Chondrocyte (in vitro differentiated cells): ENCODE measurements at places on chromosomes 12 and 14. TPM values are rescaled to one million over a fixed set of nuclear protein-coding genes. Genes with fewer than 3 reads are reported as not detected.

Gene LYZ
- total RNA-seq = not detected in 3 replicates

Gene ANKRD33
- total RNA-seq = not detected in 3 replicates

DNA sequence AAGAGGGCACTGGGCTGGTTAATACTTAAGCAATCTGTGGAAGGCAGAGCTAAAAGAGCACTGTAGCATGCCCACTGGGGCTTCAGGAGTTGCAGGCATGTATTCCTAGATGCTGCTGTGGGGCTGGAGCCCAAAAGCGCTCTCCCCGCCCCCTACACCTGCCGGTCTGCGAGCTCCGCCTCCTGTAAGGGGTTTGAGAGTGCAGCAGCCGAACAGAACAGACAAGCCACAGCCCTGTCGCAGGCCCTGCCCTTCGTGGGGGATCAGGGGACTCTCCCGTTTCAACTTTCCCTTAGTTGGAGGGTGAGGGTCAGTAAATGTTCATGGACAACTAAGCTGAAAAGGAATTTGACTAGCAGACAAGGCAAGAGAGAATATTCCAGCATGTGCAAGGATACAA lies 17.6 kb downstream of the SLC38A6 start:
- H3K36me3 ChIP-seq = peaks cover 20% of the 10 kb centered on the region
- H3K27me3 ChIP-seq = no peaks in the 10 kb centered on the region
- no peak for DNase-seq

GRCh38 chr14:79745046-79745445 lies 466.3 kb downstream of the DIO2 start:
- H3K36me3 ChIP-seq = no peaks in the 10 kb centered on the region
- H3K4me3 ChIP-seq = no peak overlapping the region
- H3K27ac ChIP-seq = no peak overlapping the region
- peaks cover 4% of the 10 kb centered on the region for H3K4me1 ChIP-seq
- no peaks in the 10 kb centered on the region for H3K27me3 ChIP-seq

- no peak for DNase-seq
- peaks cover 2% of the 10 kb centered on the region for H3K36me3 ChIP-seq
- H3K27ac ChIP-seq = no peak overlapping the region
These were observed 35.0 kb upstream of the CFL2 start for GRCh38 chr14:34749408-34749807.

GRCh38 chr12:130803702-130804101 lies 35.3 kb downstream of the STX2 start:
- no peaks in the 10 kb centered on the region for H3K27me3 ChIP-seq
- H3K27ac ChIP-seq = peak overlapping the region; percentile 0
- DNase-seq = no peak
- H3K4me1 ChIP-seq = peaks cover 7% of the 10 kb centered on the region
- peaks cover 45% of the 10 kb centered on the region for H3K36me3 ChIP-seq

DNA sequence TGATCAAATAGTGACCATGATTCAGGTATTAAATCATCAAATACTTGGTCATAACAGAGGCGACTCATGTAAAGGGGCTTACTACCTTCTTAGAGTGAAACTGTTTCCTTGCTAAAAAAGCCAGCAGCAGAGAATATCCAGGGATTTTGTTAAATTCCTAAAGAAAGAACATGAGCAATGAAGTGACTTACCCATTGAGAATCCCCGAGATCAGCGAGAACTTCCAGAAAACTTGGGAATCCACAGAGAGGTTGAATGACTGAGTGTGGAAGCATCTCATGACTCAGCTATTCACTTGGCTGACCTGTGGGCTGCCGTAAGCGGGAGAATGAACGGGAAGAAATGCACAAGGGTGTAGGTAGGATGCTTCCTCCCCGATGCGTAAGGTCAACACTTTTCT lies 85.3 kb upstream of the KCNA1 start:
- peaks cover 2% of the 10 kb centered on the region for H3K27me3 ChIP-seq
- no peaks in the 10 kb centered on the region for H3K36me3 ChIP-seq
- H3K27ac ChIP-seq = no peak overlapping the region

GRCh38 chr12:103020839-103021238 lies 63.4 kb downstream of the ASCL1 start:
- H3K36me3 ChIP-seq = no peaks in the 10 kb centered on the region
- no peak for DNase-seq
- no peaks in the 10 kb centered on the region for H3K4me1 ChIP-seq
